ENCODE measurements at places on chromosomes 4 and X.
A peak's percentile ranks its signal among the peaks of the same experiment; 100 is the strongest.

GRCh38 chr4:146486565-146486964 is 35.2 kb downstream of the SLC10A7 start:
- DNase-seq = no peak
- H3K27ac ChIP-seq = no peak overlapping the region
- H3K27me3 ChIP-seq = no peaks in the 10 kb centered on the region

GRCh38 chrX:45619290-45619689 is 418.6 kb upstream of the DIPK2B start:
- DNase-seq = no peak
- H3K4me1 ChIP-seq = no peaks in the 10 kb centered on the region
- no peak overlapping the region for H3K4me3 ChIP-seq
- H3K27me3 ChIP-seq = no peaks in the 10 kb centered on the region

GRCh38 chr4:26566133-26566532 is 17.8 kb upstream of the TBC1D19 start:
- DNase-seq = no peak
- H3K4me1 ChIP-seq = no peaks in the 10 kb centered on the region
- no peaks in the 10 kb centered on the region for H3K27me3 ChIP-seq
- no peaks in the 10 kb centered on the region for H3K36me3 ChIP-seq
- no peak overlapping the region for H3K4me3 ChIP-seq

GRCh38 chr4:159292137-159292896 is 189.4 kb downstream of the RAPGEF2 start:
- H3K27ac ChIP-seq = no peak overlapping the region
- no peaks in the 10 kb centered on the region for H3K36me3 ChIP-seq
- H3K4me1 ChIP-seq = no peaks in the 10 kb centered on the region

DNA sequence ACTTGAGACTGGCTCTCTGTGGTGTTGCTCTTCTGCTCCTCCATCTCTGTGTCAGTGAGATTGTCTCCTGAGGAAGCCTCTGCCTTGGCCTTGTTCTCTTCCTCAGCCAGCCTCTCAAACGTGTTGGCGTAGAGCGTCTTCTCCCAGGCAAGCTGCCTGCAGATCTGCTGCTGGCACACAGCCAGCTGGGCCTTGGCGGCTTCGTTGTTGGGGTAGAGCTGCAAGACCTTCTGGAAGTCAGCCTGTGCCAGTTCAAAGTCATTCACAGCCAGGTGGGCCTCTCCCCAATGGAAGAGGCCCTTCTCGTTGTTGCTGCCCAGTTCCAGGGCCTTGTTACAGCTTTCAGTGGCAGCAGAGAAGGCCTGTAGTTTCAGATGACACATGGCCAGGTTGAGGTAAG is 159.1 kb downstream of the NDST3 start:
- H3K36me3 ChIP-seq = no peaks in the 10 kb centered on the region
- H3K4me1 ChIP-seq = no peaks in the 10 kb centered on the region
- H3K27me3 ChIP-seq = no peaks in the 10 kb centered on the region
- no peak overlapping the region for H3K27ac ChIP-seq
- no peak overlapping the region for H3K4me3 ChIP-seq

DNA sequence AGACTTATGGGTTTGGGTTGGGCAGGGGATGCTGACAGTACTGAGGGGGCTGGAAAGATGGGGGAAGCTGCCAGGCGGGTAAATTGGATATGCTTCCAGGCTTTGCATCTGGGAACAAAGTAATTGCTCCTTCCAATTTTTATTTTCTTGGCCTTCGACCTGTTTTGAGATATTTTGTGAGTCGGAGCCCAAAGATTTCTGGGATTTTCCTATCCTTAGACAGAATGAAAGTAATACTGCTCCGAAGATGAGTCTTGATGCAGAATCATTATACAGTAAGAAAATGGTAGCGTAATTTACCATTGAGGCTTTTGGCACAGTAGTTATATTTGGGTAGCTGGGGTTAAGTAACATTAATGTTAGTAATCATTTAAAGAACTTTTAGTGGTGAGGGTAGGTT is 1.4 kb downstream of the SMARCA5 start:
- H3K4me3 ChIP-seq = peak overlapping the region; percentile 94
- H3K27ac ChIP-seq = no peak overlapping the region
- H3K36me3 ChIP-seq = peaks cover 42% of the 10 kb centered on the region
- DNase-seq = no peak
- peaks cover 53% of the 10 kb centered on the region for H3K4me1 ChIP-seq

GRCh38 chr4:118801895-118802575 is 33.9 kb downstream of the SEC24D start:
- no peak overlapping the region for H3K4me3 ChIP-seq
- no peak for DNase-seq
- no peaks in the 10 kb centered on the region for H3K27me3 ChIP-seq
- no peaks in the 10 kb centered on the region for H3K4me1 ChIP-seq
- H3K36me3 ChIP-seq = peaks cover 66% of the 10 kb centered on the region

- no peak for DNase-seq
These were observed 54.5 kb downstream of the KLHL8 start for GRCh38 chr4:87165892-87166291.

DNA sequence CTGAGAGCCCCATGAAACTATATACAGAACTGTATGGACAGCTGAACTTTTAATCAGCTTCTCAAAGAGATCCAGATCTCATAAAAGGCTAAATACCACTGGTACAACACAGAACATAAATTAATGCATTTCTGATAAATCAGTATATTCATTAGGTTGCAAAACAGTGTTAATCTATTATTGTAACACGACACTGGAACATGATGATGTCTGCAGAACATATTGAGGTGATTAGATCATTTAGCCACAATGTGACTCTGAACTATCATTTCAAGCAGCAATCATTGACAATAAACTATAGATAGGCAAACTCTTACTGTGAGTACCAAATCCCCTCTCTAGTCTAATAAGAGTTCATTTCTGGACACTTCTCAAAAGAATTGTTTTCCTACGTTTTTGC is 50.3 kb downstream of the GASK1B start:
- DNase-seq = no peak
- H3K27ac ChIP-seq = no peak overlapping the region
- H3K4me1 ChIP-seq = no peaks in the 10 kb centered on the region
- no peaks in the 10 kb centered on the region for H3K27me3 ChIP-seq

- peaks cover 5% of the 10 kb centered on the region for H3K4me1 ChIP-seq
- no peak for DNase-seq
- H3K36me3 ChIP-seq = 0 out of 2 replicates have a peak, but pooled peaks cover 4% of the 10 kb centered on the region
- no peaks in the 10 kb centered on the region for H3K27me3 ChIP-seq
- no peak overlapping the region for H3K27ac ChIP-seq
- no peak overlapping the region for H3K4me3 ChIP-seq
These were observed 89.9 kb downstream of the CORIN start for GRCh38 chr4:47747846-47748494.

GRCh38 chr4:31241504-31242106 is 521.4 kb downstream of the PCDH7 start:
- H3K4me1 ChIP-seq = no peaks in the 10 kb centered on the region
- H3K27ac ChIP-seq = no peak overlapping the region
- no peaks in the 10 kb centered on the region for H3K36me3 ChIP-seq
- DNase-seq = no peak
- no peak overlapping the region for H3K4me3 ChIP-seq

DNA sequence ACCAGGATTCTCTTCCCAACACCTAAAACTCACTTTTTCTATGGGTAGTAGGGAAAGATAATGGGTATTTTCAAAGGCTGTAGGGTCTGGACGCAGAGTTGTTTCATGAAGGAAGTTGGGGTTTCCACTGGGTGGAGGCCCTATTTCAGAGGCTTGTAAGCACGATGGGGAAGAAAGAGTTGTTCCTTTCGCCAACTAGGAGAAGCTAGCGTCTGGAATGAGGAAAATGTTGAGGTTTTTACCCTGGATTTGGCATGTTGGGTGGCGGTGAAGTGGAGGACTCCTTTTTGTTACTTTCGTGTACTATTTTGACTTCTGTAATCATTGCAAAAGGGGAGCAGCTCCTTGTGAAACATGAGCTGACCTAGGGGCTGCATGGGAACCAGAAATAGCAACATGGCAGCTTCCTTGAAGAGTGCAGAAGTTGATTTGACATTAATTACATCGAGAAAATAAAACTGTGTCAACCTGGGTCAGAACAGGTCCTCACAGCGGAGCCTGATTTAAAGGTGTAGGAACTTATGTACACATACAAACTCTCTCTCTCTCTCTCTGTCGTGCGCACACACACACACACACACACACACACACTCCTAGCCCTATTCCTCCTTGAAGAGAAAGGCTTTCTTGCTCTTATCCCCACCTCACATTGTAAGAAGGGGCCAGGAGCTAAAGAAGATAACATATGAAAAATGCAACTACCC is 19.1 kb downstream of the VSIG4 start:
- no peaks in the 10 kb centered on the region for H3K27me3 ChIP-seq
- H3K4me3 ChIP-seq = no peak overlapping the region

- no peak overlapping the region for H3K4me3 ChIP-seq
- DNase-seq = no peak
- no peaks in the 10 kb centered on the region for H3K4me1 ChIP-seq
- no peaks in the 10 kb centered on the region for H3K36me3 ChIP-seq
- no peaks in the 10 kb centered on the region for H3K27me3 ChIP-seq
These were observed 282.7 kb downstream of the ANKRD50 start for GRCh38 chr4:124429746-124430250.

DNA sequence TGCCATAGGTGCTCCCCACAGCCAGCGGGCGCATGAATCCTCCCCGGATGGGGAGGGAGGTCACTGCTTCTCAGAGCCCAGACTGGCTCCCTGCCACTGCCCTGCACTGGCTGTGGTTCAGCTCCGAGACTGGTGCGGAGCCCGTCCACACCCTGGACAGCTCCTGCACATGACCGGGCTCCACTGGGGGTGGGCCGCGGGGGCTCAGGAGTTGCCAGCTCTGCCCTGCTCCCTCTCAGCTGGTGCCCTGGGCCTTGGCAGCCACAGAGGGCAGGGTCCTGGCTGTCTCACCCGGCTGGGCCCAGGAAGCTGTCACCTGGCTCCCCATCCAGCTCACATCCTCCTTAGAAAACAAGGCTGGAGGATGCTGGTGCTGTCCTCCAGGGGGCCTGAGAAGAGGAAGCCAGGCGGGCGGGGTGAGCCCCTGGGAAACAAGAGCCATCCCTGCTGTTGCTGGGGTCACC is 64.9 kb upstream of the ADRA2C start:
- DNase-seq = no peak
- no peaks in the 10 kb centered on the region for H3K4me1 ChIP-seq
- no peaks in the 10 kb centered on the region for H3K36me3 ChIP-seq

GRCh38 chrX:134469486-134469885 is 9.5 kb downstream of the HPRT1 start:
- H3K4me1 ChIP-seq = no peaks in the 10 kb centered on the region
- DNase-seq = no peak
- H3K4me3 ChIP-seq = no peak overlapping the region
- H3K27me3 ChIP-seq = no peaks in the 10 kb centered on the region
- H3K36me3 ChIP-seq = peaks cover 3% of the 10 kb centered on the region

GRCh38 chrX:39609941-39610340 is 487.8 kb downstream of the BCOR start:
- H3K27me3 ChIP-seq = no peaks in the 10 kb centered on the region
- H3K4me3 ChIP-seq = no peak overlapping the region
- H3K36me3 ChIP-seq = no peaks in the 10 kb centered on the region
- no peak overlapping the region for H3K27ac ChIP-seq

DNA sequence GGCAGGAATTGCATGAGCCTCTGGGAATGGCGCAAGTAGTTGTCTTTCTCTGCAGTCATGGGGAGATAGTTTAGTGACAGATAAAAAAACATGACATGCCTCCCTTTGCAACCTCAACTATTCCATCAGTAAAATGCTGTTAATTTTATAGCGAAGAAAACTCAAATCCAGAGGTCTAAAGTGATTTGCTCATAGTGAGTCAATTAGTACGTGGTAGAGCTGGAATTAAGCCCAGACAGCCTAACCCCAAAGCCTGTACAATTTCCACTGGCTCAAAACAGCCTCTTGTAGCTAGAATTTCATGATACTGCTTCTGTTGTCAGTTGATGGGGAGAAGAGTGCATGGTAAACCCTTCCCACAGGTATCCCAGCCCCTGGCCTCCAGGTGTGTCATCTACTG is 81.3 kb upstream of the TRPC5 start:
- H3K27ac ChIP-seq = no peak overlapping the region
- H3K4me3 ChIP-seq = no peak overlapping the region
- no peak for DNase-seq
- no peaks in the 10 kb centered on the region for H3K36me3 ChIP-seq

- DNase-seq = no peak
- H3K27me3 ChIP-seq = no peaks in the 10 kb centered on the region
- no peaks in the 10 kb centered on the region for H3K36me3 ChIP-seq
- H3K4me1 ChIP-seq = no peaks in the 10 kb centered on the region
- no peak overlapping the region for H3K4me3 ChIP-seq
- no peak overlapping the region for H3K27ac ChIP-seq
These were observed 11.9 kb upstream of the MAOA start for GRCh38 chrX:43644124-43644701.

DNA sequence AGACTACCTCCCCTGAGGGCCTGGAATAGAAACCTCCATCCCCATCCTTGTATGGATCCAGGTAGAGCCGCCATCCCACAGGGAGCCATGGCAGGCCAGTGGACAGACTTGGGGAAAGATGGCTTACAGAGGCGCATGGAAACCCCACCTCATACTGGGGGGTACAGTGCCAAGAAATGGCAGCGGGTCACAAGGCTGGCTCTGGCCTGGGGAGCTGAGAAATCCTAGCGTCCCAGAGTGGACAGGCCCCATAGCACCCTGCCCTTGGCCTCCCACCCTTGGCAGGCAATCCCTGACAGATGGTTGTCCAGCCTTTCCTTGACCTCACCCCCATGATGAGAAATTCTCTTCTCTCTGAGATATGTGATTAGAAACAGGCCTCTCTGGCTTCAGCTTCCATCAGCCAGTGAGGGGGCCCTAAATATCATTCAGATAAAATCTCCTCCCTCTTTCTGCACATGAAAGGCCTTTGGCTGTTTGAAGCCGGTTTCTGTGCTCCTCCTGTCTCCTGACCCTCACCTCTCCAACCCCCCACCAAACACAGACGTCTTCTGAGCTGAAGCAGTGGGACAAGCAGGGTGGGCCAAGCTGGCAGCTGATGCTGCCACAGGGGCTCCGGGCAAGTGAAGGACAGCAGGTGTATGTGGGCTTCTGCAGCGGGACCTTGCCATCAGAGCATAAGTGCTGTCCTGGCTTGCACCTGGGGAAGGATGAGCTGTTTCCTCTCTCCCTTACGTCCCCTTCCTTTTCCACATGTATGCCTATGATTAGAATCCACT is 204.4 kb upstream of the MAMLD1 start:
- no peaks in the 10 kb centered on the region for H3K36me3 ChIP-seq
- no peaks in the 10 kb centered on the region for H3K4me1 ChIP-seq
- DNase-seq = no peak
- H3K27ac ChIP-seq = no peak overlapping the region
- no peak overlapping the region for H3K4me3 ChIP-seq

DNA sequence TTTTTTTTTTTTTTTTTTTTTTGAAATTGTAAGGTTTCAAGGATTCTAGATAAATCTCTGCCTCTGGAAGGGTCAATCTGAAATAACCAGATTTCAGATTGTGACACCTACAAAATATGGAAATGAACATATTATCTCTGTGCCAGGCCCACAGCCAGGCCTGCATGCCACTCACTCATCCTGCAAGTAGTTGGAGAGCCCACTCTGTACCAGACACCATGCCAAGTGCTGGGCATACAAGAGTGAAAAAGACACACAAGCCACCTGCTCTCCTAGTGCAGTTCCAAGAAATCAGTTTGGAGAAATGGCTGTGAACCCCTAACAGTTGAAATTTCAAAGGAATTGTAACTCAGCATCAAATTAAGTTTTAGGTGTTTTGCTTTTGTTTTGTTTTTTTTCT is 145.9 kb upstream of the NOCT start:
- no peak for DNase-seq
- no peaks in the 10 kb centered on the region for H3K27me3 ChIP-seq
- no peaks in the 10 kb centered on the region for H3K4me1 ChIP-seq
- no peaks in the 10 kb centered on the region for H3K36me3 ChIP-seq
- H3K27ac ChIP-seq = no peak overlapping the region
- H3K4me3 ChIP-seq = no peak overlapping the region
